ENCODE measurements at places on chromosomes 3 and 15.

- DNase-seq: no peak
These were observed 18.7 kb downstream of the TMEM43 start for GRCh38 chr3:14143271-14144225.

- DNase-seq: no peak
These were observed 1036.6 kb downstream of the NAALADL2 start for GRCh38 chr3:175895731-175896130.

DNA sequence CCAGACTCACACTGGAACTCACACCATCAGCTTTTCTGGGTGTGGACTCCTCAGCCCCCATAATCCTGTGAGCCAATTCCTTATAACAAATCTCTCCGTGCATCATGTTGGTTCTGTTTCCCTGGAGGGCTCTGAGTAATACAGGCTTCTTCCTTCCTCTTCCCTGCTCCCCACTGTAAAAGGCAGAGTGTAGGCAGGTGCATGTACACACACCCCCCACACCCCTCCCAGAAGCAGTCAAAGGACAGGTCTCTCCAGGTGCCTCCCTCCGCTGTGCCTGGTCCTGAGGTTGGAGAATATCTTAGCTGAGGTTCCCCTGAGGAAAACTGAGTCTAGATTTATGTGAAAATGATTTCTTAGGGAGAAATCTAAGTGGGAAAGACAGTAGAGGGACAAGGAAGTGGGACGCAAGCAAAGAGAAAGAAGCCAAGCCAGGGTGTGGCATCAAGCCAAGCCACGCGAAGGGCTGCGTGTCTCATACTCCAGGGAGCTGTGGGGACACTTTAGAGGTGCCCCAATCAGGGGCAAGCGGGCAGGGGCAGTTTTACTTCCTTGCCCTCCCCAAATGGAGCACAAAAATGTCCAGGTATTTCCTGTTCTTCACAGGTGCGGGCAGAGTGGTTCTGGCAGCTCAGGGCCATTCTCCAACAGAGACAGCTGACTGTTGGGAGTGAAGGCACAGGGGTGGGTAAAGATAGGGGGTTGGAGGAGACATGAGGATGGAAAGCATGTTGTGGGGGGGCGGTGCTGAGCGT, 86.6 kb downstream of the HMG20A start:
- no peak for DNase-seq

- no peak for DNase-seq
These were observed 940 bp downstream of the BOC start for GRCh38 chr3:113212150-113212843.

DNA sequence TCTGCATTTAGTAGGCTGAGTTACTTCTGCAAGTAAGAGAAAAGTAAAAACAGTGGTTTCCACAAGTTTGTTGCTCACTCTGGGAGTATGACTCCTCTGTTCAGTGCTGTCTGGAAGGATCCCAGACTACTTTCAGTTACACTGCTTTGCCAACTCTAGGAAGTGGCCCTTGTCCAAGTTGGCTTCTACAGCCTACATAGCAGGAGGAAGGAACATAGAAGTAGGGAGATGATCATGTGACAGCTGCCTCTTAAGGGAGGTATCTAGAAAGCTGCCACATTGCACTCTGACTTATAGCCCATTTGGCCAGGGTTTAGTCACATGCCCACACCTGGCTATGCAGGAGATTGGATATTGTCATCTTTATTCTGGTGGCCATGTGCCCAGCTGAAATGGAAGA, 298.1 kb downstream of the NSUN3 start:
- no peak for DNase-seq

- no peak for DNase-seq
These were observed 56.3 kb downstream of the KLF15 start for GRCh38 chr3:126300761-126301481.

DNA sequence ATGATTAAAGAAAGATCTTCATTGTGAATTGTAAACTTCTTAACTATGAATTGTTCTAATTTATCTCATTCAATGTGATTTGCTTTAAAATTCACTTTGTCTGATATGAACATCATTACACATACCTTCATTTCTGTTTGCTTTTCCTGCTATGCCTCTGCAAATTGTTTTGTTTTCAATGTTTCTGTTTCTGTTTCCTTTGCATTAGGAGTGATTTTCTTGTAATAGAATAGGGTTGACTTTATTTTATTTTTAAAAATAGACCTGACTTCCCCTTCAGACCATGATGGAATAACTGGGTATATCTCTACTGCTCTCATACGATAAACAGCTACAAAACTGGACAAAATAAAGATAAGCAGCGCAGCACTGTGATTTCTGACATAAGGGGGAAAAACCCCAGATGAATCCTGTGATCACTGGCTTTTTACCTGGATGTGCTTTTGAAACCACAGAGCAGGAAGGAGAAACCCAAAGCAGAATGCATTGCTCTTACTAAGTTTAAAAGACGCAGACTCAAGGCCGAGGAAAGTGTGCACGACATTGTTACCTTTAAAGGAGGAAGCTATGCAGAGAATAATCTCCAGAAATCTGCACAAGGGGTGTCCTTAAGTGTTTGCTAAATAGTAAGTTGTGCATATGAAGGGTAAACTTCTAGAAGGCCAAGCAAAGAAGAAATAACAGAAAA, 420.2 kb downstream of the TBC1D5 start:
- DNase-seq: no peak

DNA sequence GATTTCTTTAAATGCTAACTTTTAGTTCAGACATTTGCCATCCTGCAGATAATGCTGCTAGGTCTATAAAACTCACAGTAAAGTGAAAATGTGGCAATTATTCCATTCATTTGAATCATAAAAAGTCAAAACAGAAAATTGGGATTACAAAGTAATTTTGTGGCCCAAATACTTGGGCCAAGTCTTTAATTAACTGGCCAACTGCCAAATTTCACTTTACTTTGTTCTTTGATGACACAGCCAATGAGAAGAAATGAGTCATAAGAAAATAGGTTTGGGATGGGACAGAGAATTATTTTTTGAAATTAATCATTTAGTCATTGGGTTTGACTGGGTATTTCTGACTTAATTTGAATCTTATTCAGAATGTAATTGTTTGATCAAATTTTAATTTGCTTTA, 89.8 kb upstream of the SLC2A2 start:
- no peak for DNase-seq

Measured in NCI-H1092 (cell line).